DMS79 (cell line): ENCODE measurements at places on chromosomes 7 and 10.
A peak's percentile ranks its signal among the peaks of the same experiment; 100 is the strongest.

- DNase-seq = no peak
Observed at GRCh38 chr7:105982388-105982787, 19.3 kb downstream of the CDHR3 start.

- DNase-seq = no peak
Observed at GRCh38 chr7:47374538-47374937, 207.4 kb downstream of the TNS3 start.

DNA sequence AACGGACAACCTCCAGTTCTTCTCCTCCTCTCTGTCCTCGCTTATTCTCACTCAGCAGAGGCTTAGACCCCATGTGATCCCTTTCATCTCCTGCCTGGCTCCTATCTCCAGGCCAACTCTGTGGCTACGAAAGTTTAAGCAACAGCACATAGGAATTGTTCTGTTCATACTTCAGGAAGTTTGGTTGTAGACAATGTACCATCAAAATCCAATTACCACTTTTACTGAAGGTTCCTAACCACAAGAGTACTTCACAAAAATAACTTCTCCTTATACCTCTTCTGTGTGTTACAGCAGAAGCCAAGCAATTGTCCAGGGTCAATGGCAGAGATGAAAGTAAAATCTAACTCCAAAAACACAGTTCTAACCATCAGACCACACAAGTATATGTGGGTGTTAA is 80.0 kb downstream of the SLC25A13 start:
- DNase-seq = no peak

DNA sequence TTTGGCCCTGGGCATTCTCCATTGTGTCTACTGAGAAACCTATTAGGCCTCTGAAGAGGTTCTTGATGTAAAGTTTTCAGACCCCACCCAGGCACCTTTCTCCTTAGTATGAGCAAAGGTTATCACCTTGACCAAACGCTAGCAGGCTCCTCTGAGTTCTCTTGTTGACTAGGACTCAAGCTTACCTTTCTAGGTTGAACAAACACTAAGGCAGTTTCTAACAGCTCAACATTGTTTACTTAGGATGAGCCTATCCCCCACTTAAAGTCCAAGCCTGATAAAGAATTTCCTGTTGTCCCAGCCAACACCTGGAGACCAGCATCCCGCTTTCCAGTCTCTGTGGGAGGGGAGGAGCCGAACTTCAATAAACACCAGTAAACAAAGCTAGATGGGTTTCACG is 26.3 kb upstream of the ITGB8 start:
- no peak for DNase-seq

DNA sequence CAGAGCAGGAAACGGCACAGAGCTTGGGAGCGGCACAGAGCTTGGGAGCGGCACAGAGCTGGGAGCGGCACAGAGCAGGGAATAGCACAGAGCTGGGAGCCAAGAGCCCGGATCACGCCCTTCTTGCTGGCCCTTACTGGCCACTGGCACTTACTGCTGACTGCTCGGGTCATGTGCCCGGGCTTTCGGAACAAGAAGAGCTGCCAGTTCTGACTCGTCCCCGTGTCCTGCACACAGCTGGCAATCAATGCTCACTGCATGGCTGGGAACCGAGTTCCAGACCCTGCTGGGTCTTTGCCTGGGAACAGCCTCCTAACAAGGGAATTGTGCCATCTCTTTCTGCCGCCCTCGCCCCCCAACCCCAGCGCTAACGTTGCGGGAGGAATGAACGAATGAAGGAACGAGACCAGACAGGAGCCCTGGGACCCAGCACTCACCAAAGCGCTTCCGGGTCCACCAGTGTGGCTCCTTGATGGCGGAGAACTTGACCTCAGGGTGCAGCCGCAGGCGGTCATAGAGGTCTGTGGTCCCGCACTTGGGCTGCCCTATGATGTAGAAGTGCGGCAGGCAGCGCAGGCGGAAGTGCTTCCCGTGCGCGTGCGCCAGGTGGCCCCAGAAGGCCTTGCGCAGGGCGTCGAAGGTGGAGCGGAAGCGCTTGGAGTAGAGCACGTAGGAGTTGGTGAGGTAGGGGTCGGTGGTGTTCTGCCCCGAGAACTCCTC is 49.1 kb downstream of the CHST15 start:
- no peak for DNase-seq

DNA sequence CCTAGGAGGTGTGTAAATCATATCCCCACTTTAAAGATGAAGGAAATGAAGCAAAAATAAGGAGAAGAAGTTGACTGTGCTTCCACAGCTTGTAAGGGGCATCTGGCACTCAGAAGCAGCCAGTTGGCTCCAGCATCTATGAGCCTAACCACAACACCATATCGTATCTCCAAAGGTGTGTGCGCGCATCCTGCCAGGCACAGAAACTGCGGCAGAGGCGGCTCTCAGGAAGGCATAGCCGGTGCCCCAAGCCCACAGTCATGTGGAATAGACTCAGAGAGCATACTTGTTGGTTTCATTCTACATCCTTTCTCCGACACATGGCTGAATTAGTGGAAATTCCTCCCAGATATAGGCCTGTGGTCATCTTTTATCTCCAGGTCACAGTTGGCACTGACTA is 423.9 kb downstream of the CALN1 start:
- no peak for DNase-seq

GRCh38 chr10:50582766-50583762 is 40.7 kb downstream of the SGMS1 start:
- no peak for DNase-seq

- DNase-seq = no peak
Observed at GRCh38 chr10:5711642-5712041, 27.0 kb downstream of the TASOR2 start.

- DNase-seq = no peak
Observed at GRCh38 chr7:148697256-148698006, 1.3 kb upstream of the CUL1 start.

- no peak for DNase-seq
Observed at GRCh38 chr10:77587416-77587790, 50.2 kb downstream of the KCNMA1 start.

DNA sequence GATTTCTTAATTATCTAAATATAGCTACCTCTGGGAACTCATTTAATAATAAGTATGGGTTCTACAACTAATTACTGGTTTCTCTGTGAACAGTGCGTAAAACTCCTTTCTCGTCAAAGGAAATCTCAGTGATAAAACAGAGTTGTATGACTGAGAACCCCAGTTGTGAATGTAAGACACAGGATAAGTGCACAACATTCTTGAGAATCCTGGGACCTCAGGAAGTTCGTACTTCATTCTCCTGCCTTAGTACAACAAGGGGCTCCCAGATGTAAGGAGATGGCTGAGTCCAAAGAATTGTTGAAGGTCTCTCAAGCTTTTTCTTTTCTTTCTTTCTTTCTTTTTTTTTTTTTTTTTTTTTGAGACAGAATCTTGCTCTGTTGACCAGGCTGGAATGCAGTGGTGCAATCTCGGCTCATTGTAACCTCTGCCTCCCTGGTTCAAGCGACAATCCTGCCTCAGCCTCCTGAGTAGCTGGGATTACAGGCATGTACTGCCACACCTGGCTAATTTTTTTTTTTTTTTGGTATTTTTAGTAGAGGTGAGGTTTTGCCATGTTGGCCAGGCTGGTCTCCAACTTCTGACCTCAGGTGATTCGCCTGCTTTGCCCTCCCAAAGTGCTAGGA is 12.5 kb downstream of the DENND10 start:
- DNase-seq = no peak

DNA sequence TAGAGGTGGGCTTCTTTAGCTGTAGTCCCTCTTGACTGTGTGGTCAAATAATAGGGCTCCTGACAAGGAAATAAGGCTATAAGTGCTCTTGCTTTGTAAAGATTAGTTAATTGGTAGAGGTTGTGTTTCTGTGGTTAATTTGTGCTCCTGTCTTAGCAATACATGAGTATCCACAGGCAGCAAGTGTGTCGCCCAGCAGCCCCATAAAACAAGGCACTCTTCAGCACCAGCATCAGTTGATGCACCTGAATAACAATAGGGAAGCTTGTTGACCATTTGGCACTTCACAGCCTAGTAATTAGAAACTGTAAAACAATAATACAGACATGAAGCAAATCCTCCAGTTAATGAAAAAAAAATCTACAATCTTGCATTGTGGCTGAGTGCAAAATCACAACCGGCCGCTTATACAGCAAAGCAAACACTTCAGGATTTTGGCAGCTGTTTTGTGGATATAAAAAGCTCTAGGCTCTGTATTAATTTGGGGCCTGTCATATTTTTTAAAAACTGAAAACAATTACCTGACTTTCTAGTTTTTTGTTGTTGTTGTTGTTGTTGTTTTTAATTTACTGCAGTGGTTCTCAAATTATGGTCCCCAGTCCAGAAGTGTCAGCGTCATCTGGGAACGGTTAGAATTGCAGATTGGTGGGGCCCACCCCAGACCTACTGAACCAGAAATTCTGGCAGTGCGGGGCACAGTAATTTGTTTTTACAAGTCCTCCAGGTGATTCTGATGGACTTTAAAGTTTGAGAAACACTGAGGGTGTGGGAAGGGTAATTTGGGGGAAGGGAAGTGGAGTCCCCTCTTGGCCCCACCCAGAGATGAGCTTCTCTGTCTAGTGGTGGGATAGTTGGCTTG is 56.8 kb downstream of the AUTS2 start:
- peak; percentile 91 for DNase-seq

- DNase-seq = no peak
Observed at GRCh38 chr10:119113751-119114732, 10.1 kb downstream of the DENND10 start.

GRCh38 chr10:114306116-114306973 is 67.3 kb downstream of the VWA2 start:
- DNase-seq = no peak

- DNase-seq = no peak
Observed at GRCh38 chr7:47192978-47193377, 388.9 kb downstream of the TNS3 start.

DNA sequence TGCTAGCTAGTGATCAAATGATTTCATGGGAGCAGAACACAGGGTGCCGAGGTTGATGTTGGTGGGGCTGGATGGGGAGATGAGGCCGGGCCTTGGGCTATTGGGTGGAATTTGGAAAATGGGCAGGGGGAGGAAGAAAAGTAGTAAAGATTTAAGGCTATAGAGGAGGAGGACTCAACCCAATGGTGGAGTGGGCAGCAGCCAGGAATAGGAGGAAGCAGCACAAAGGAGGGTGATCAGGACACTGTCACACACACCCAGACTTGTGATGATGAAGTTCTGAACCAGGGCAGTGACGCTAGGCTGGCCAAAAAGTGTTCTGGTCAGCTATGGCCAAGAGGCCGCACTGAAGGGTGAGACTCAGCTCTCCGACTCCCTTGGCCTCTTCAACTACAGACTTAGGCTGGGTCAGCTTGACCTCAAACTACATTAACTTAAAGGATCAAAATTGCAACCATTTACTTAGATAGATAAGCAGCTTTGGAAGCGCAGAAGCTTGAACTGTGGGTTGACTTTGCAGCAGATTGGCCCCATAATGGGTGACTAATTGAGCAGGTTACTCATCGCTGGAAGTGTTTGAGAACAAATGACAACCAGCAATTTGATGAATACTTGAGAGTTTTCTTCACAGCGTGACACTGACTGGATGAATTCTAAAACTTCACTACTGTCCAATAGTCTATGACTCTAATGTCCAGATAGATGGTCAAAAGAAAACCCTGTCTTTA is 29.4 kb upstream of the GPR26 start:
- no peak for DNase-seq

- no peak for DNase-seq
Observed at GRCh38 chr7:1940402-1940786, 270.3 kb downstream of the ELFN1 start.

GRCh38 chr7:159125955-159126270 is 18.8 kb downstream of the VIPR2 start:
- no peak for DNase-seq

- no peak for DNase-seq
Observed at GRCh38 chr10:86261941-86262687, 104.5 kb downstream of the GRID1 start.

- DNase-seq = no peak
Observed at GRCh38 chr10:16944402-16944801, 127.2 kb upstream of the RSU1 start.

DNA sequence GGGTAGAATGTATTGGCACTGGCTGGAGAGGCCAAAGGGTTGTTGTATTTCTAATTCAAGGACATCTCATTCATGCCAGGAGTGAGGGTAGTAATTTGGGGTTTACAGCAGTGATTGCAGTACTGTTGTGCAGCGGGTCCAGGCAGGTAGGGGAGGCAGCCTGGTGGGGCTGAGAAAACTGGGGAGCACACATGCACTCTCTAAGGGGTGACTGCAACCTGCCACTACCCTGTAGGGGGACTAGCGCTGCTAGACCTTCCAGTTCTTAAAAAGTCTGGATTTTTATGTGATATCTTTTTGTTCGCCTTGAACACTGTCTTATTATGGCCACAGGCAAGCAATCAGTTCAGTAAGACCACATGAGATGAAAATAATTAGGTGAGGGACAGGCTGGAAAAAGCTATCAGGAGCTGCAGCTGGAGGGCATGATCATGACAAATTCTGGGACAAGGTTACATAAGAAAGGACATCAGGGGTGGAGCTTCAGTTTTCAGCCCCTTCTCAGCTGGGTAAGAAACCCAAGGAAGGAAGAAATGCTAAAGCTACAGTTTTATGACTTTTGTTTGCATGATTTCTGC is 149.0 kb downstream of the ARHGAP21 start:
- DNase-seq = no peak

GRCh38 chr7:25494896-25495295 is 266.6 kb upstream of the NPVF start:
- DNase-seq = no peak

DNA sequence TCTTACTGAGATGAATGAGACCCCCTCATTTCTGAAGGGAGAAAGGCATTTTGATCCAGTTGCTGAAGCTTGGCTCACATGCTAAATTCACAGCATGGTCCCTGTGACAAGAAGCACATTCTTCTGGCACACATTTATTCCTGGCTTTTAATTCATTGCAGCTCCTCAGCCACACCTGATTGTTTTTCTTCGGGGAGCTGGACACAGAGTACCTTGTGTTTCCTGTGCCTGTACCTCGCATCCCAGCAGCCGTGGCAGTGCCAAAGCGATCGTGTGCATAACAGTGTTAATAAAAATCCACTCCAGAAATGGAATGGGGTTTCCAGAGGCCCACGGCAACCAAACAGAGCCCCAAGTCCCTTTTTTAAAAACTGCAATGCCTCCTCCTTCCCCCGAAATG is 615.3 kb upstream of the MGMT start:
- no peak for DNase-seq

- DNase-seq = no peak
Observed at GRCh38 chr10:73414230-73414945, 530 bp upstream of the ANXA7 start.

- peak; percentile 50 for DNase-seq
Observed at GRCh38 chr7:77696643-77697534, 630 bp downstream of the RSBN1L start.

- DNase-seq = no peak
Observed at GRCh38 chr10:26689399-26689798, 8.1 kb upstream of the PDSS1 start.

GRCh38 chr10:4174197-4174596 is 389.2 kb upstream of the KLF6 start:
- DNase-seq = no peak

DNA sequence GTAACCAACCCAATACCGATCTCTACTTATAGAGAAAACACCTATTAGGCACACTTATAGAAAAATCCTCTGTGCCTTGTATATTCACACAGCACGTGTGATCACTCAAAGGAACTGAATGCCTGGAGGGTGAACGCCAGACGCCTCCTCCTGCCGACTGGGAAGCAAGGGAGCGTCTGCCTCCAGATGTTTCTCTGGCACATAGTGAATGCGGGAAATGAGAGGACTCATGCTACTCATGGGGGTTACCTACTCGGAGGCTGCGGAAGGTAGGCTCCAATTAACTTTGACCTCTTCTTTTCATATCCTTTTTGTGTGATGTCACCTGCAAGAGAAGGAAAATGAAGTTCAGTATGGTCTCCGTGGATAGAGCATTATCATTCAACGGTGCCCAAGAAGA is 203.3 kb downstream of the DIP2C start:
- DNase-seq = no peak
